ENCODE measurements at places on chromosomes 6 and 20.

- no peak for DNase-seq
These were observed 14.0 kb downstream of the IGF2R start for GRCh38 chr6:159982731-159983506.

DNA sequence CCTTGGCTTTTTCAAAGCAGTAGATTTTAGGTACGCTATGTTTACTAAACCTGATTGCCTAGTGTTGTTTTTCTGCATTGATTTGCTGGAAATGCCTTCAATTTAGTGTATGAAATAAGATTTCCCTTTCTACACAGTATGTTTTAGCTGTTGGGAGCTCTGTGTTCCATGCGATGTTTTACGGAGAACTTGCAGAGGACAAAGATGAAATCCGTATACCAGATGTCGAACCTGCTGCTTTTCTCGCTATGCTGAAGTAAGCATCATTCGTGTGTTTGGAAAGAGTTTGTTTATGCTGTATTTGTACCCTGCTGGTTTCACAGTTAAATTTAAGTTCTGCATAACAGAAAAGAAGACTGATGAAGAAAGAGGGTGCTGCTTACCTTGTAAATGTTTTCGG lies 1.9 kb downstream of the BTBD3 start:
- no peak for DNase-seq

DNA sequence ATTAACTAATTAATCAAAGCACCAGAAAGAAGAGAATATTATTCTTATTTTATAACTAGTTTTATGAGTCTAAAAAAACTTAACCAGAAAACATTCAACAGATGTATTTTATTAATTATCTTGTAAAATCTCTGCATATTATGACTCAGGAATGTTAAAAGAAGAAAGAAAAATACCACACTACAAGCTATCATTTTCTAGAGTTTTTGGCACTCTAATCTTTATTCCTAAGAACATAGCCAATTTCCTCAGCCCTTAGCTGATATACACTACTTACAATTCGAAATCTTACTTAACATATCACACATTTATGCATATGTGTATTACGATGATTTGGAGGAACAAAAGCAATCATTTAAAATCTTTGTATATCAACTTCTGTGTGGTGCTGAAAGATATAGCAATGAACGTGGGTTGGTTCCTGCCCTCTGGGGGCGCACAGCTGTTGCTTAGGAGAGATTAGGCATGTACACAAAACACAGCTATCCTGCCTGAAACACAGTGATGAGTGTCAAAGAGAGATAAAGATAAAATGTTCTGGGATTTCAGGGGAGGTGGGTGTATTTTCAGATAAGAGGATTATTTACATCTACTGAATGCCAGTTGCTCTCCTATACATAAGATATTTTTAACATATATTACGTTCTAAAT lies 404.5 kb downstream of the SYNE1 start:
- DNase-seq = no peak

- DNase-seq = no peak
These were observed 620.1 kb downstream of the COL12A1 start for GRCh38 chr6:74585753-74586152.

DNA sequence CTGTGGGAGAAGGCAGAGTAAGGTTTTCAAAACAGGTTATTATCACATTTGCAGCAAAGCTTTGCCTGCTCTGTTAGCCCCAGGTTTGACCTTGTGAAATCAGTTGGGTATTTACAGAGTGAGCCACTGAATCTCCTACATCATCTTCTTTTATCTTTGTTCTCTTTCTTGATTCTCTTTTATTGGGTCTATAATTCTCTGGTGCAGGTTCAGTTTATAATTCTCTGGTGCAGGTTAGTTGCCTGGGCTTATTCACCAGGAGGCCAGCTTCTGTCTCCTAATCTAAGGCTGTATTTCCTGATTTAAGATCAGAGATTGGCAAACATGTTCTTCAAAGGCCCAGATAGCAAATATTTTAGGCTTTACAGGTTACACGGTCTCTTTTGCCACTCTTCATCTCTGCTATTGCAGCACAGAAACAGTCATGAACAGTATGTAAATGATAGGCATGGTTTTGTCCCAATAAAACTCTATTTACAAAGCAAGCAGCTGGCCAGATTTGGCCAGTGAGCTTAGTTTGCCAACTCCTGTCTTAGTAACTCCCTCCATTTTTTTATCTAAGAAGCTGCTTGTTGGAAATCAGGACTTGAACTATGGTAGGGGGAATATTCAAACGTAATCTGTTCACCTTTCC lies 205.0 kb upstream of the RIMS1 start:
- no peak for DNase-seq

DNA sequence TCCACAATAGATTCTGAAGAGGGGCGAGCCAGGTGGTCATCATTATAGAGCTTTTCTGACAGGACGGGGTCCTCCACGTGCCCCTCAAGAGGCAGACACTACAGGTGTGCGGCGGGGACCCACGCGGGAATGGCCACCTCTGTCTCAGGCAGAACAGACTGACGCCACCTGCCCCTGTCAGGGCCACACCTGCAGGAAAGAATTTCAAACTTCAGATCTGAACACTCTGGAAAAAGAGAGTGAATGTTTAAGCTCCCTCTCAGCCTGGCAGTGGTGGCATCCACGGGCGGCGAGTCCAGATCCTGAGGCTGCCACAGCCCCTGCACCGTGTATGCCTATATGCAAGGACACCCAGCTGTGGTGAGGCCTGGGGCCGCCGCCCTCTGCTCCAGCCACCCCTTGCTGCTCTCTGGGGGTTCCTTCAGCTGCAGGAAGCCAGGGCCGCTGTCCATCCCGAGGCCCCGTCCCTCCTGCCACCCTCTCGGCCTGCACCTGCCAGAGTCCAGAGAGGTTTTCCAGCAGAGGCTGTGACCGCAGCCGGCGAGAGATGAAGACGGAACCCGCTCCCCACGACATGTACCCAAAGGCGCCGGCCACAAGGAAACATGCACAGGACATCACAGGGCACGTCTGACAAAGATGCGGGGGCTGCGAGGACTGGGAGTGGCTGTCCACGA lies 234.9 kb downstream of the ERMARD start:
- DNase-seq = no peak

DNA sequence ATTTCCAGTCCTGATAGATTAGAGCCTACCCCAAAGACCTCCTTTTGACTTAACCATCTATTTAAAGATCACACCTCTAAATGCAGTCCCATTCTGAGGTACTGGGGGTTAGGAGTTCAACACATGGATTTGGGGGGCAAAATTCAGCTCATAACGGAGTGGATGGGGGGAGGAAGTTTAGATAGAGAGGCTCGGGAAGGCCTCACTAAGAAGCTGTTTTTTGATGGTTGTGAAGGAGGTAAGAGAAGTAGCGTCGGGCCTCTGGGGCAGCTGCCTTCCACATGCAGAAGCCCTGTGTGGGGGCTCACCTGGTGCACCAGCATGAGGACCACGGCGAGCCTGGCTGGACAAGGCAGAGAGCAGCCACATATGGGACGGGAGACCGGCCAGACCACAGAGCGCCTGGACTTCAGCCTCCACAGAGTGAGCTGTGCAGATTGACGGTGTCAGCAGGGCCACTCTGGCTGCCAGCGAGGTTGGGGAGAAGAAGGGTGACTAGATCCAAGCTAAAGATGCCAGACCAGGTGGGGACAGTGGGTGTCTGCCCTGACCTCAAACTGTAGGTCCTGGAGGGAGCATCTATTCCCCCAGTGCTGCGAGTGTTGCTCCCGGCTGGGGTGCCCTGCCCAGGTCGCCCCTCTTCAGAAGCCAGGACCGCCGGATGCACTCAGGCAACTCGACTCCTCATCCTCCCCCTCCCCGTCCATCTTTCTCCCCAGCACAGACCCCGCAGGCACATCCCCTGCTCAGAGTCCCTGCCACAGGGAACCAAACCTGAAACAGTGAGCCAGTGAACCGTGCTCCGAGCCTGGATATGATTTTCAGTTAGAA lies 5.1 kb upstream of the SYNJ2 start:
- DNase-seq = no peak

DNA sequence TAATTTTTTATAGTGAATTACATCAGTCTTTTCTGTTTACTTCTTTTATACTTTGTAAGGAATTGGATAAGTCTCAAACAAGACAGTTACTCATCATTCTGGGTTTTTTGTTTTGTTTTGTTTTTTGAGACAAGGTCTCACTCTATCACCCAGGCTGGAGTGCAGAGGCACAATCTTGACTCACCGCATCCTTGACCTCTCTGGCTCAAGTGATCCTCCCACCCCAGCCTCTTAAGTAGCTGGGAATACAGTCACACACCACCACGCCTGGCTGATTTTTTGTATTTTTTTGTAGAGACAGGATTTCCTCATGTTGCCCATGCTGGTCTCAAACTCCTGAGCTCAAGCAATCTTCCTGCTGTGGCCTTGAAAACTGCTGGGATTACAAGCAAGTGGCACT lies 524.3 kb downstream of the EYS start:
- no peak for DNase-seq

DNA sequence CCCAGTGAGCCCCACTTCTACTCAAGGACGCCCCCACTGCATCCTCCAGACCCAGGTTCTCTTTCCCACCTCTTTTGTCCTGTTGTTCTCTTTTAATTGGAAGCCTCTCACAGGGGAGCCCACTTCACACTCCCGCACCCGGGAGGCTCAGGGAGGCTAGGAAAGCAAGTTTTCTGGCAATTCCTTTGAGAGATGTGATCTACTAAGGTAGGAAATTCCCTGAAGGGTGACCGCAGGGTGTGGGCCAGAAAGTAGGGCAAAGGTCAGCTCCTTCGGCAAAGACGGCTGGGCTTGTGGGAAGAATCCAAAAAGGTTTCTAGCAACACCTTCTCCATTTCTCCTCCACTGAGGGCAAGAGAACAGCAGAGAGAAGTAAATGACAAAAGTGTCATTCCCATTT lies 98.1 kb upstream of the PTPN1 start:
- no peak for DNase-seq

DNA sequence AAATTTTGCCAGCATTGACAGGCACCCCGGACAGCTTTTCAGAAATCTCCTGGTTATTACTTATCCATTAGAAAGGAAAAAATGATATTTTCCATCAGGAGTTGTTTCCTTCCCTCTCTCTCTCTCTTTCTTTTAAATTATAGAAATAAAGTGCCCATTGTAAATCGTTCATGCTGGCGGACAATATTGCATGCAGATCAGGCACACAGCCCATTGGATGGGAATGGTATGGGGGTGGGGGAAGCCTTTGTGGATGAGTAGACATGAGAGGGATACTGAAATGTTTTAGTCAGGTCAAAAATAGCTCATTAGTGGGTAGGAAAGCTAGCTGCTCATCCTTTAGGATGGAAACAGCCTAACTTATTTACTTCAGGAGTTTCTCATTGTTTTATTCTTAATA lies 764.9 kb upstream of the MMS22L start:
- DNase-seq = no peak

DNA sequence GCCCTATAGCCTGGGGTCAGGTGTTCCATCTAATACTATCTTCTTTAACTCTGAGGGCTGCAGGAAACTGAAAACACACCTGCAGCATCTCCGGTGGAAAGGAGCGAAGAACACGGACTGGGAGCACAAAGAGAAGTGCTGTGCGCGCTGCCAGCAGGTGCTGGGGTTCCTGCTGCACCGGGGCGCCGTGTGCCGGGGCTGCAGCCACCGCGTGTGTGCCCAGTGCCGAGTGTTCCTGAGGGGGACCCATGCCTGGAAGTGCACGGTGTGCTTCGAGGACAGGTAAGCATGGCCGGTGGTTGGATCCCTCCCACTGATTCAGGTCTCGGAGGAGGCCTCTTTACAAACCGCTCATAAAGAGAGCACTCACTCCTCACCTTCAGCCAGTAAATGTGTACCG lies 15.5 kb downstream of the SYTL3 start:
- DNase-seq = no peak

- no peak for DNase-seq
These were observed 33.0 kb upstream of the KIAA1586 start for GRCh38 chr6:57013521-57013926.

- no peak for DNase-seq
These were observed 82.9 kb upstream of the MLN start for GRCh38 chr6:33886673-33887144.

GRCh38 chr6:16483315-16483875 lies 245.0 kb downstream of the GMPR start:
- DNase-seq = no peak

DNA sequence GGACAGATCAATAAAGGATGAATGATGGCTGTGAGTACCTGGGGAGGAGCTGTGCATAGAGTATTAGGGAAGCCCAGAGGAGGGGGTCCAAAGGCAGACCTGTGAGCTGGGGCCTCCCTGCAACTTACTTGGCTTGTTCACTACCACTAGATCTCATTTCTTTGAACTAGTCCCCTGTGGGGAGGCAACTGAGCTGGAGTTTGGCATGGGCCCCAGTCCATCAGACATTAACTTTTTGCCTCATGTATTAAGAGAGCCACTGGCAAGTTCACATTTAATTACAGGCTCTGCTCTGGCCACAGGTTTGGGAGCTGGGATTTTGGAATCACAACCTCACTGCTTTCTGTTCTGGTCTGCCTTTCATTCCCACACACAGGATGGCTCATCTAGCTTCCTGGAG lies 254.1 kb downstream of the PRL start:
- no peak for DNase-seq

DNA sequence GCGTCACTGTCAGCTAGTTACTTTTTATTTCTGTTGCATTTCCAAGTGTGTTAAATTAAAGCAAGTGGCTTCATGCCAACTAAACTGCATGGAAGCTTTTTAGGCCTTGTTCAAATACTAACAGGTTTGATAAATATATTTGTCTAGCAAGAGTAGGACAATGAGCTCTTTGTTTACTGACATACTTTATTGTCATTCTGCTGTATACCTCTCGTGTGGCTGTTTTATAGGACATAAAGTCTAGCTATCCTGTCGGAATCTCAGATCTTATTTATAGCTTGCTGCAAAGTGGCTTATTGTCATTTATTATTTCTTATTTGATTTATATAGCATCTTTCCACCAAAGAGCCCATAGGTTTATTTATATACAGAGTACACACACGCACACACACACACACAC lies 711.1 kb downstream of the KIF16B start:
- DNase-seq = no peak

DNA sequence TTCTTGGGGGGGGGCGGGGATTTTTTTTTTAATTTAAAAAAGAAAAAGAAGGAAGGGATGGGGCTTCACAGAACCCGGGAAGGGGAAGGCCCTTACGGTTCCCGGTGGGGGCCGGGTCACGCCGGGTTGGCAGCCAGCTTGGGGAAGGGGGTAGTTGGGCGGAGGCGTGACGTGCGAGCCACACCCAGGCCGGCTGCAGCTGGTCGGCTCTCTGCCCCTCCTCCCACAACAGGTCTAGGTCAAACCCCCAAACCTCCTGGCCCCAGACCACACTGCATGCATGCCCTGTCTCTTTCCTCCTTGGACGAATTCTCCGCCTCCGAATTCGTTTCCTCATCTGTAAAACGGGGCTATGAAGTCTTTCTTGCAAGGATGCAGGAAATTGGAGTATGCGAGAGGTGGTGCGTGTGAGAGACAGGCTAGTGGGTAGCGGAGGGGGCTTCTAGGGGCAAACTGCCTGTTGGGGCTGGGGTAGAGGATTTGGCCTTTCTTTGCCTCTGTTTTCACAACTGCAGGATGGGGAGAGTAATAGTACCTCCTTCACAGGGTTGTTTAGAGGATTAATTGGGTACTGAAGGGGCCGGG lies 828 bp downstream of the HCK start:
- no peak for DNase-seq

- DNase-seq = no peak
These were observed 278.5 kb upstream of the MARCKS start for GRCh38 chr6:113578691-113579090.
